Stimulated activated CD4-positive, alpha-beta T cell treated with anti-CD3 and anti-CD28 coated beads, Interleukin-12 subunit alpha, Interleukin-12 subunit beta, amount 100 ng/mL, for 24 hours (primary cell): ENCODE measurements at places on chromosomes 16 and 17.

DNA sequence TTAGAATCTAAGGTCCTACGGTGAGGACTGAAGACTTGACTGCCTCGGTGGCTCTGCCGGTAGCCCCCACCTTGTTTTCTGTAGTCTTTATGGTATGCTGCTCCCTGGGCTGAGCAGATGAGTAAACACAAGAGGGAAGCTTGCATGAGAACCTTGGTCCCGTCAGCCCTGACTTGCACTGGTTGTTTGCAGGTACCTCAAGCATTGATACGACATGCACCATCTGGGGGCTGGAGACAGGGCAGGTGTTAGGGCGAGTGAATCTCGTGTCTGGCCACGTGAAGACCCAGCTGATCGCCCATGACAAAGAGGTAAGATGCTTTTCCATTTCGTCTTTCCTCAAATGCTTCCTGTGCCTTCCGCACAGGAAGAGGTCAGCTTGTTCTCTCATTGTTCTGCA is 21.1 kb upstream of the TACO1 start:
- DNase-seq: no peak

GRCh38 chr16:73122604-73123391 is 74.9 kb upstream of the ZFHX3 start:
- no peak for DNase-seq

DNA sequence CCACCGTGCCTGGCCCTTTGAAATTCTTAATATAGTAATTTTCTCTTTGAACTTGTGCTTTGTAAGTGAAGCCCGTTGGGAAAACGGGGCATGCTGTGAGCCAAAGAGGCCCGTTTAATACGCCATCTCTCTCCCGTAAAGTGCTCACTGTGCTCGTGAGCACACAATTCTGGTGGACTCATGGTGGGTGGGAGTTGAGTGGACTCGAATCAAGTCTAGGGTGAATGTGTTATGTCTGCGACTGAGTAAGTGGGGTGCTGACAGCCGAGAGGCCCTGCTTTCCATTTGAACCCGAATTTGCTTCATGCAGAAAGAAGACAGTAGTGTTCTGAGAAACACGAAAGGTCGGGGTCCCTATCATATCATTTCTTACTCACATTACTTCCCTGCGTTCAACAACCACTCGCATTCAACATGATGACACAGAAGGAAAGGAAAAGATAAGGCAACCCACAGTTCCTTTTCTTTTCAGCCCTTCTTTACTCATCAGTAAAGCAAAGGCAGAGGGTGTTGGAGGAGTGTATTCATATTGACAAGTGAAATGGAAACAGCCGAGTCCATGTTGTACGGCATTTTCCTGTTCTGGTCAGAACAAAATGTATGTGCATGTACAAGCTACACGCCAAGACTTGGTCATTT is 4.8 kb upstream of the ATP2A3 start:
- no peak for DNase-seq

DNA sequence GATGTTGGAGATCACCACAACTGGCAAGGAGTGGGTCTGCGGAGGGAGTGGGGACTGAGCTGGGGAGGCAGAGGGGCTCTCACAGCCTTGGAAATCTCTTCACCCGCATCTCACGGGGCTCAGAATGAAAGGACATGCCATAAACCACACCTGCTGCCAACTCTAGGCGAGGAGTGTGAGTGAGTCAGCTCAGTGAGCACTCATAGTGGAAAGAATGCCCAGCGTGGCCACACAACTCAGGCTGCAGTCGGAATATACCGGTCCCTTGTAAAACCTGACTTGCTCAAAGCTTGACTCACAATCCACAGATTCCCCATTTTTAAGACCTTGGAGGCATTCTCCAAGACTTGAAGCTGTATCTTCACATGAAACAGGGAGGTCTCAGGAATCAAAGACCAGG is 36.7 kb downstream of the STAT5A start:
- no peak for DNase-seq

- no peak for DNase-seq
Measured at GRCh38 chr16:76970087-76970744, 220.8 kb upstream of the MON1B start.

- DNase-seq: no peak
Measured at GRCh38 chr16:46629331-46630219, 8.4 kb upstream of the SHCBP1 start.
